Spleen (tissue), 13 donors: ENCODE measurements at places on chromosomes 7 and 10.

GRCh38 chr7:74726309-74727101 lies 47.3 kb upstream of the NCF1 start:
- no peak for DNase-seq

- DNase-seq, result no peak
Observed at GRCh38 chr10:48648172-48648942, 36.3 kb upstream of the WDFY4 start.

DNA sequence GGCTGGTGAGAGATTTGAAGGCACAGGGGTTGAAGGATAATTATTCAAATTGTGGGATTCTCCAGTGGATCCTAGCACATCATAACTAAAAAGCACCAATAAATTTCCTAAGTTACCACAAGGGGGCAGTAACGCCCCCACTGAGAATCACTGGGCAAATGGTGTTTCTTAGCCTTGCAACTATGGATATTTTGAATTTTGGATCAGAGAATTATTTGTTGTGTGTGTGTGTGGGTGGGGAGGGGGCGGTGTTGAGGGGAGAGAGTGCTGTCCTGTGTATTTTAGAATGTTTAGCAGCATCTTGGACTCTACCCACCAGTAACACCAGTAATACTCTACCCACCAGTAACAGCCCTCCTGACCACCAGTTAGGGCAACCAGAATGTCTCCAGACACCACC lies 63.3 kb upstream of the PRKG1 start:
- no peak for DNase-seq

GRCh38 chr7:105640956-105641810 lies 59.9 kb upstream of the EFCAB10 start:
- DNase-seq, result no peak

- no peak for DNase-seq
Observed at GRCh38 chr10:81995254-81995653, 120.3 kb downstream of the NRG3 start.

DNA sequence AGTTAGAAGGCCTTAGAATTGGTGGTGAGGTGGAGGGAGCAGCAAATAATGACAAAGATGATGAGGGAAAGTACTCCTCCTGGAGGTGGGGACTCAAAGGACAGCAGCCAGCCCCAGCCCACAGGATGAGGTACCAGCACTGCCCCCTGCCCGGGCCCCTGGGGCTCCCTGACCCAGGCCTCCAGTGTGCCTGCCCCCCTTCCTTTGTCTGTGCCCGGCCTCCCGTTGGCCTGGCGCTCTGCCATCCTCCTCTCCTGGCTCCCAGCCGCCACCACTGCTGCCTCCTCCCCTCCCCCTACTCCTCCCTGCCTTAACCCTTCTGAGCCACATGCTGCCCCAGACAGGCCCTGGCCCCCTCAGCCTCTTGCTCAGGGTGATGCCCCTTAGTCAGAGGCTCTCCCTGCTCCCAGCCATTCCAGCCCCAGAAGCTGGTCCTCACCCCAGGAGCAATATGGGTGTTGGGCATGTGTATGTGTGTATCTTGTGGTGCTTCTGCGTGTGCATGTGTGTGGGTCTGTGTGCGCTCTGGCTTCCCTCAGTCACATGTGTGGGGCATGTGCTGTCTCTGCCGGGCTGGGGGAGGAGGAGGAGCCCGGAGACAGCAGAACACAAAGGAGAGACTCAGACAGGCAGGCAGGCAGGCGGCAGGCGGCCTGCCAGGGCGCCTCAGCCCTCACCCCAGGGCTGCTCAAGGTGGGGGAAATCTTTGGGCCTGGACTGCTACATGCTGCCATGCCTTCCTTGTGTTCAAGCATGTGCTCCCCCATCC lies 2.6 kb downstream of the LDB1 start:
- peak; percentile 88 for DNase-seq

DNA sequence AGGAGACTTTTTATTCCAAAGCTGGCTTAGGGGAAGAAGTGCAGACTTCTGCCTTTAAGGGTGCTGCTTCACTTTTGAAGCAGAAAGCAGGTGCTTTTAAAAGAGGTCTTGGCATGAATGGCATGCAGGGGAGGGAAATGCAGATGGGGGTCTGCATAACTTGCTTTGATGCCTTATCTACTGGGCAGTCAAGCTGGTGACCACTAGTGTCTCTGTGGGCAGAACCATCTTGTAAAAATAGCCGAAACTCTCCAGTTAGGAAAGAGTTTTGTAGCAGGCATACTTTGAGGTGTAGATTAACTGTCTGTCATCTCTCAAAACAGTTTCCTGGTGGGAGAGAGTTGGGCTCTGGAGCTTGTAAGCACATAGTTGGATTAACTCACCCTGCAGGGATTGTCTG lies 9.9 kb upstream of the CTNNA3 start:
- no peak for DNase-seq

DNA sequence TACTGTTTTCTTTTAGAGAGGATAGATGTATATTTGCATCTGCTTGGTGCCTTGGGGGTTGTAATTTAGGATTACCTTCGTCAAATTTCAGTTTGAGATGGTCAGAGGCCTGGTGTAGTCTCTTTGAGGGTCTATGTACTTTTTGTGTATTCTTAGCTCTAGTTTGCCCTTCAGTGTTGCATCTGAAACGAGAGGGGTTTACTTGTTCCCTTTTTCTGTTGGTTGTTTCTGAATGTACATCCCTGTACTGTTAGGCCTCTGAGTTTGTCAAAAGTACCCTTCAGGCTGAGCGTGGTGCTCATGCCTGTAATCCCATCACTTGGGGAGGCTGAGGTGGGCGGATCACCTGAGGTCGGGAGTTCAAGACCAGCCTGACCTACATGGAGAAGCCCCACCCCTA lies 60.0 kb downstream of the MLLT10 start:
- DNase-seq, result no peak

- DNase-seq, result no peak
Observed at GRCh38 chr7:105589356-105590077, 8.2 kb upstream of the EFCAB10 start.

GRCh38 chr10:29132551-29133111 lies 156.2 kb upstream of the LYZL1 start:
- DNase-seq, result no peak

GRCh38 chr10:3136336-3136735 lies 36.2 kb downstream of the PITRM1 start:
- DNase-seq, result peak; percentile 48

DNA sequence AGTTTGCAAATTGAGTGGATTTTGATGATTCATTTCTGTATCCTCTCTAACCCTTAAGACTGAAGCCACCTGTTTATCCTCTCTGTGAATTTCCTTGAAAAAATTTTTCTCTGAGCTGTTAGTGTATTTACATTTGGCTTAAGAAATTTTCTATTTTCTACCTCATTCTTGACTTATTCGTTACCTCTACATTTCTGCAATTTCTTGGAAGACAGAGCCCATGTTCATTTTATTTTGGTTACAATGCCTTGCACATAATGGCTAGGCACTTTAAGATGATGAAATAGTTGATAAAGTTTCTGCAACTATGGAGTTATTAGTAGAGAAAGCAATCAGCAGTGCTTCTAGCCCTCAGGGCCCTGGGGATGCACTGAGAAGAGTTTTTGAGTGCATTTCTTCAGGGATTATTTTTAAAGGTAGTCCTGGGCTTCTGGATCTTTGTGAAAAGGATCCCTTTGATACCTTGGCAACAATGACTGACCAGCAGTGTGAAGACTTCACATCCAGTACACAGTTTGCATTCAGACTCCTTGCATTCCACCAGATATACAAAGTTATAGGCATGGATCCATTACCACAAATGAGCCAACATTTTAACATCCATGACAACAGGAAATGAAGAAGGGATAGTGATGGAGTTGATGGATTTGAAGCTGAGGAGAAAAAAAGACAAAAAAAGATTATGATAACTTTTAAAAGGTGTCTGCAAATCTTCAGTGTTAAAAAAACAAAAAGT lies 68.2 kb downstream of the CH25H start:
- DNase-seq, result no peak

DNA sequence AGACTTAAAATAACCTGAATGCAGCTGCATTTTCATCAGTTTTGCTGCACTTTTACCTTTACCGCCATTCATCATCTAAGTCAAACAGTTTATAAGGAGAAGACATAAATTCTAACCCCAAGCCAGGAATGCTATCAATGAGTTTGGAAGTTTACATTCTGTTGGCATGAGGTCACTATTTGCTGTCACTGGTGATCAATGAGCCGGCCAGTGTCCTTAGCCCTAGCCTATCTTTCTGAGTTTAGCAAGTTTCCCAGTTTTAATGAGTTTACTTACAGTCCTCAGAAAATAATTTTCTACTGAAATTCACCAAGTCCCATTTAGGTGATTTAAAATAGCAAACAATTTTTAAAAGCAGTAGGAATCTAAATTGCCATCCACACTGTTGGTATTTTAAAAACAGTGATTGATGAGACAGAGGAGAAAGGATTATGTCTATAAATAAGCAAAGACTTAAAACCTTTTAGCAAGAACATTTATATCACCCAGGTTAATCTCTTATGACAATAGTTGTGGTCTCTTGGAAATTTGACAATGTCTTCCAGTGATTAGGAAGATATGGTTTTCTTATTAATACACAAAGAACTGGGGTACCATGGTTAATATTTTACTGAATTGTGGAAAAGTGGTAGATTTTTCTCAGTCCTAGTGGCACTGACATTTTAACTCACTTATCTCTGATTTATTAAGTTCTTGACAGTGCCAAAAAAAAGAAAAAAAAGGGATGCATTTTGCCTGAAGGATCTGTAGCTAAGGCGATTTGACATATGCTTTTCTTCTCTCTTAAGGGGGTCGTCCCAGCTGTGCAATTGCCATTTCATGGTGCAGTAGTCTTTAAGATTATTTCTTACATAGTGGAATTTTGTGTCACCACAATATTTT lies 443.4 kb upstream of the ANKRD30A start:
- DNase-seq, result no peak

- no peak for DNase-seq
Observed at GRCh38 chr10:82208726-82209125, 333.7 kb downstream of the NRG3 start.

GRCh38 chr7:20602306-20602705 lies 13.2 kb upstream of the ABCB5 start:
- no peak for DNase-seq

DNA sequence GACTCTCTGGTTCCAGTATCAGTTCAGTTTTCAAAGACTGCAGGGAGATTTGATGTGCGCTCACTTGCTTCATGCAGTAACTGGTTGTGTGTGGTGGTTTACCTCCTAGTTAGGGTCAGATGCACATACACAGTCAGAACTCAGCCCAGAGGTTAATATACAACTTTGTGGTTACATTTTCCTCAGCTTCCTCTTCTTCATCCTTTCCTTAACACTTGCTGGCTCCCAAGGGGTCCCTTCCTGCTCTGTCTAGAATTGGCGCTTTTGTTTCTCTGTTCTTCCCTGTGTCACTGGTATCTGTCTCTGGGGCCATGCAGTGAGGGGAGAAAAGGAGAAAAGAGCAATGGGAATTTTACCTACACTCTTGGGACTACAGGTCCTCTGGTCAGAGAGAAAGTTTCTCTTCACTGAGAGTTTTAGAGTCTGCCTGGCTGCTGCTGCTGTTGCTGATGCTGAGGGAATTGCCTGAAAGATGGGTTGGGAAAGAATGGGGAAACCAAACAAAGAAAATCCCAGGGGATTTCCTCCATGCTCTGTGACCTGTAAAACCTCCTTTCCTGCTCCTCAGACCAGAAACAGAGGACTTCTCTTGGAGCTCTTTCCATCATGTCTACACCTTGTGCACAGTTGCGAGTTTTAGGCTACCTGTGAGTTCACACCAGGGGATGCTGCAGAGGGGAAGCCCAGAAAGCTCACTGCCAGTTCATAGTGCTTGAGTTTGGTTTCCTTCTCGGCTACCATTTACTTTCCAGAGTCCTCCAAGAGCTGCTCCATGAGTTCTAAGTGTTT lies 74.6 kb downstream of the WDFY4 start:
- no peak for DNase-seq

GRCh38 chr7:26930845-26931244 lies 66.5 kb upstream of the SKAP2 start:
- DNase-seq, result no peak

DNA sequence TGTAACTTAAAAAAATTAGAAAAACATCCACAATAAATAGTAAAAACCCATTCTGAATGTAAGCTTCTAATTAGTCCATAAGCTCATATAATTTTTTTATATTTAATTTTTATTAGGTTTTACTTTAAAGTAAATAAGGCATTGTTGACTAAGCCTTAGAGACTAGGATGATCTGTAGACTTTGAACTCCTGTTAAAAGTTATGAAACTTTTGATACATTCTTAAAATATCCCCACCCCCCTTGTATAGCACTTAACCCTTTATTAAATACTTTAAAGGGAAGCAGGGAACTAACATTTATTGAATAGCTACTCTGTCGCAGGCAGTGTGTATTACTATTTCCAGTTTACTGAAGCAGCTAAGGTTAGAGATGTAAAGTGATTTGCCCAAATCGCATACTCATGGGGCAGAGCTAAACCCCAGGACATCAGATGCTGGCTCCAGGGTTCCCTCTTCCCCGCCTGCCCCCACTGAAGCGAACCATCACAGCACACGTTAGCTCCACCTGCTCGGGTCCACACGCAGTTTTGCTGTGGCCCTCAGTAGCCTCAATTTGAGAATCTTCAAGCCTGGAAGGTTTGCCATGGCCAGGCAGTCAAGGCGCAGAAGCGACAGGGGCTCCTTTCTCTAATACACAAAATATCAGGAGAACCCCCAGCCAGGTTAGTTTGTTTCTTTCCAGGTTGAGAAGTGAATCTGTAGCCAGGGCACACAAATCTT lies 762 bp downstream of the PON1 start:
- no peak for DNase-seq

DNA sequence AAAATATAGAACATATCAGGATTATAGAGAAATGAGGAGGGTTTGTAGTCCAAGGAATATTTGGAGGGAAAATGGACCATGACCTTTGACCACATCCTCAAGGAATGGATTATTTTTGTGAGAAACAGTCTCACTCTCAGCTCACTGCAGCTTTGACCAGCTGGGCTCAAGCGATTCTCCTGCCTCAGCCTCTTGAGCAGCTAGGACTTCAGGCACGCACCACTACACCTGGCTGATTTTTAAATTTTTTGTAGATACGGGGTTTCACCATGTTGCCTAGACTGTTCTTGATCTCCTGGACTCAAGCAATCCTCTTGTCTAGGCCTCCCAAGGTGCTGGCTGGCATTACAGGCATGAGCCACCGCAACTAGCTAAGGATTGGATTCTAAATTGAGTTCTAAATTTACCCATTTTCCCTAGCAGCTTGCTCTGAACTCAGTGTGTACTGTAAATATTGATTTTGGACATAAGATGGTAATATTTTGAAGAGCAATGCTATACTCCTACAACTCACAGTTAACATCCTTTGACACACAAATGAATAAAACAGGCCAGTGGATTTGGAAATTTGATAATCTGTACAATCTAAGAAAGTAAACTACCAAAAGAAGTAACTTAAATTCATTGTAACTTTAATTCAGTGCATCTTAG lies 73.8 kb downstream of the TET1 start:
- no peak for DNase-seq

- DNase-seq, result peak; percentile 82
Observed at GRCh38 chr7:103065667-103066066, 8.9 kb downstream of the FBXL13 start.

- DNase-seq, result no peak
Observed at GRCh38 chr7:111892588-111892987, 313.6 kb downstream of the DOCK4 start.

DNA sequence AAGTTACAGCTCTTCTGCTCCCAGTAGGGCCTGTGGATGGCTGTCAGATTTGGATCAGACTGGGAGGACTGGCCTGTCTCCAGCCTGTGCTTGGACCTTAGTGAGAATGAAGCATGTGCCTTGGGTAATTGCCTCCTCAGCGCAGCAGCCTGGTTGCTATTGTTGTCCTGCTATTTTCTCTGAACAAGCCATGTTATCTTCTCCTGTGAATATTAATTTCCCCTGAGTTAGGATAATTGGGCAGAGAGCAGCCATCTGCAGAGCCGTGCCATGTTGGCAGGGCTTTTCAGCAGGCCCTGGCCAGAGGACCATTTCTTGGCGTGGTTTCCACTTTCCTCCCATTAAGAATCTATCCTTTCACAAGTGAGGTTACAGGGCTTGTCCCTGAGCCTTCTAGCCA lies 497.3 kb downstream of the SORCS3 start:
- DNase-seq, result no peak
